ENCODE measurements at places on chromosomes 7 and 10. TPM values are rescaled to one million over a fixed set of nuclear protein-coding genes. Genes with fewer than 3 reads are reported as not detected.

- no peaks in the 10 kb centered on the region for H3K27me3 ChIP-seq
- no peak for DNase-seq
- no peak overlapping the region for H3K27ac ChIP-seq
- no peak overlapping the region for H3K4me3 ChIP-seq
- no peaks in the 10 kb centered on the region for H3K36me3 ChIP-seq
Measured at GRCh38 chr10:35432781-35433338, 96.6 kb downstream of the CCNY start.

DNA sequence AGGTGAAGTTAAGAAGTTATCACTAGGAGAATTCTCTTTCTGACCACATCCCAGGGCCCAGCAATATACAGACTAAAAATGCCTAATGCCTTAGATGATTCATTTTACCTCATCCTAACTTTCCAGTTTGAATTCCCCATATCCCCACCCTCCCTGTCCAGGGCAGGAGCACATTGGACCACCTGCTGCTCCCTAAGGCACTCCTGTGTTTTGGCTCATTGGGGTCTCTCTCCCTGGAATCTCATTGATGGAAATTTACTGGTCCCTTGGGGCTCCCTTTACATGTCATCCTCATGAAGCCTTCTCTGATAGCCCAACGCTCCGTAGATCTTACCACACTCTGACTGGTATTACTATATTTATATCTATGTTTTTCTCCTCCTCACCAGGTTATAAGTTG lies 2.7 kb downstream of the IL2RA start:
- no peaks in the 10 kb centered on the region for H3K27me3 ChIP-seq
- no peak for DNase-seq
- peaks cover under 1% of the 10 kb centered on the region for H3K4me1 ChIP-seq
- no peaks in the 10 kb centered on the region for H3K36me3 ChIP-seq

DNA sequence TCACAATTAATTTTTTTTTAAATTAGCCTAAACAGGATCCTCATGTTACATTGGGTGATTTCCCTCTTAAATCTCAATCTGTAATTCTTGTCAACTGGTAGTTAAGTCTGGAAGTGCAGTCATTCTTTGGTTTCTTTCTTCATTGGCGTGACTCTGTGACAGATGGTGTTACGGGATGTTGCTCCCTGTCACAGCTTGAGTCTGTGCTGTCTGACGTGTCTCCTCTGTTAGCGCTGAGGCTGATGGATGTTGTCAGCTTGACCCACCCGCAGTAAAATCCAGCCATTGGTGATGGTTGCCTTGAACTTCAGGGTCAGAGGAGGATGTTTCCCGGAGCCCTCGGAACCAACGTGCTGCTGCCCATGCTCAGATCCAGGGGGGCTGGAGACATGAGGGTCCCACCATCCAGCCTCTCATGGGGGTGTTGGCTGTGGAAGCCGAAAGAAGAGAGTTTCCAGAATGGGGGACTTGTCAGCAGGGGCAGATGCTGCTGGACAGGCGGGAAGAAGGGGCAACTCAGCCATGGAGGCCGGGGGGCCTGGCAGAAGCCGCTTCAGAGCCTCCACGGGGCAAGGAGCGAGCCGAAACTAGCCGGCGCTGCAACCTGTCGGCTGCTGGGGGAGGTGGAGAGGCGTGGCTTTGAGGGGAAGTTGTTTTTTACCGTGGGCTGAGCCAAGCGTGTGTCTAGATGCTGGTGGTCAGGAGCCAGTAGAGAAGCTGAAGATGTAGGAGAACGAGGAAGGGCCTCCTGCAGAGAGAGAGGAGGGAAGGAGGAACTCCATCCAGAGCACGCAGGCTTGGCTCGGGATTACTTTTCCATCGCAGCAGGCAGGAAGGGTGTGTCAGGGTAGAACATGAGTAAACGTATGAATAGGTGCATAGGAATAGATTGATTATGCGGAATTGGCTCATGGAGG lies 3.5 kb downstream of the SUN1 start:
- no peak overlapping the region for H3K4me3 ChIP-seq
- peaks cover 8% of the 10 kb centered on the region for H3K36me3 ChIP-seq
- H3K4me1 ChIP-seq, result peaks cover 39% of the 10 kb centered on the region
- peak overlapping the region; percentile 24 for H3K27ac ChIP-seq

- no peaks in the 10 kb centered on the region for H3K4me1 ChIP-seq
- no peak for DNase-seq
- no peaks in the 10 kb centered on the region for H3K27me3 ChIP-seq
- H3K27ac ChIP-seq, result no peak overlapping the region
- no peaks in the 10 kb centered on the region for H3K36me3 ChIP-seq
Measured at GRCh38 chr7:52540041-52540440, 495.4 kb upstream of the POM121L12 start.

DNA sequence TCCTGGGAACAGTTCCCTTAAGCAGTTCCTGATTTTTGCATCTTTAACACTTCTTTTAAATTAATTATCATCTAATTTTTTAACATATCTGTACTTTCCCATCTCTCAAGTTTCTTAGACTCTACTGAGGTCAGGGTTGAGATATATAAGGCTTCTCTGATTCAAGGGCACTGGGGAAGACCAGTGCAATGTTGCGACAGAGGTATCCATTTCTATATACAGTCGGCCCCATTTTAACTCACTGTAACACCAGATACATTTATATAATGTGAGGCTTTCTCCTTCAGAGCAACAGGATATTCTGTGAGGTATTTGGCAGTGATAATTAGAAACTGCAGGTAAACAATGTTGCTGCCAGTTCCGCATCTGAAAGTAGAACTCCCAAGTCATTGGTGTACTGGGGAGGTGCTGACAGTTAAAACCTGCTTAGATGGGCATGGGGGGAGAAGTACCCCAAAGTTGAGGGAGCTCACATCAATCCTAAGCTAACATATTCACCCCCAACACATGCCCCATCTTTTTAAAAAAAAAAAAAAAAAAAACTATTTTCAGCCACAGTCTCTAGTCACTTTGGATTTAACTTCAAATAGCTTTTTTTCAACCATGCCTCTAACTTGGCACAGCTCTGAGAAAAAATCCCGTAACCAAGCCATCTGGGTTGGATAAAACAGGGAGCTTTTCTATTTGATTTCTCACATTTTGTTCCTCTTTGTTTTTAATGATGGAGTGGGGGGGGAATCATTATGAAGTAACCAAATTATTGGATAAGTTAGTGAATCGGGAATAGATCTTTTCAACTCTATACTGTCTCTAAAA lies 62.9 kb downstream of the REEP3 start:
- no peak overlapping the region for H3K27ac ChIP-seq
- no peaks in the 10 kb centered on the region for H3K27me3 ChIP-seq
- no peak overlapping the region for H3K4me3 ChIP-seq
- peaks cover 10% of the 10 kb centered on the region for H3K4me1 ChIP-seq

DNA sequence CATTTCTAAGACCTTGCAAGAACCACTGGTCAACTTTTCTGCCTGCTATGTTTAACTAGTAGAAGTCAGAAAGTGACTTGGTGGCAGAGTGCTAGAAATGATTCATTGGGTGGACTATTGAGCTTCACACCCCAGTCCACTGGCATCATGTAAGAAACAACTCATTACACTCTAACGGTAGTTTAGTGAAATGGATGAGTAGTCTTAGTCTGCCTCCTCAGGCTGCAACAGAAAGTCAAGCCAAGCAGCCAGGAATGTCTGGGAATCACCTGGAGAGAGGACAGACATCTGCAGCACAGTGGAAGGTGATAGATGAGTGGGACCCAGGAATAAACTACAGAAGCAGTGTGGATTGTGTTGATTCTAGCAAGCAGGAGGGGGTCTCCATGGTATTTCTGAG lies 125.4 kb downstream of the AUTS2 start:
- no peak overlapping the region for H3K27ac ChIP-seq
- no peaks in the 10 kb centered on the region for H3K4me1 ChIP-seq
- no peak for DNase-seq
- H3K4me3 ChIP-seq, result no peak overlapping the region

- no peak overlapping the region for H3K27ac ChIP-seq
- H3K4me3 ChIP-seq, result no peak overlapping the region
- no peaks in the 10 kb centered on the region for H3K36me3 ChIP-seq
- H3K4me1 ChIP-seq, result peaks cover 8% of the 10 kb centered on the region
- no peak for DNase-seq
Measured at GRCh38 chr7:116569737-116570136, 44.9 kb downstream of the CAV1 start.

- DNase-seq, result no peak
- H3K4me1 ChIP-seq, result no peaks in the 10 kb centered on the region
- H3K4me3 ChIP-seq, result no peak overlapping the region
- H3K27ac ChIP-seq, result no peak overlapping the region
- H3K36me3 ChIP-seq, result peaks cover 8% of the 10 kb centered on the region
Measured at GRCh38 chr7:131454498-131454897, 101.9 kb downstream of the PODXL start.

DNA sequence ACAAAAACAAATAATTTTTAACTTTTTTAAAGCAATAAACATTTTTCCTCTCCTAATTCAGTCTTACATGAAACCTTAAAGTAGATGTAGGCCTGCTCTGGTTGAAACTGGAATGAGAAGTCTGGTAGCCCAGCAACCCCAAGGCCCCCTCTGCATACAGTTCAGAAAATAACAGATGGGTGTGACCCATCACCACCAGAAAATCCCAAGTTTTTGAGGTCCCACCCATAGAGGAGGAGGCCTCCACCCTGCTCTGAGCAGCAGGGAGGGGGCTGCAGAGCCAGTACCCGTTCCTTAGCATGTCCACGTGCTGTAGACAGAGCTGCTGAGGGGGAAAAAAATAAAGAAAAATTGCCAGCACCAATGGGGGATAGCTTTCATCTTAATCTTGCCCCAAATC lies 122.7 kb downstream of the WNT2 start:
- H3K4me3 ChIP-seq, result no peak overlapping the region
- H3K27ac ChIP-seq, result no peak overlapping the region
- no peaks in the 10 kb centered on the region for H3K27me3 ChIP-seq
- DNase-seq, result no peak
- H3K36me3 ChIP-seq, result no peaks in the 10 kb centered on the region

- no peak for DNase-seq
- H3K4me1 ChIP-seq, result no peaks in the 10 kb centered on the region
- H3K27ac ChIP-seq, result no peak overlapping the region
- no peaks in the 10 kb centered on the region for H3K27me3 ChIP-seq
- H3K4me3 ChIP-seq, result no peak overlapping the region
Measured at GRCh38 chr10:91901784-91902677, 7.3 kb downstream of the FGFBP3 start.

DNA sequence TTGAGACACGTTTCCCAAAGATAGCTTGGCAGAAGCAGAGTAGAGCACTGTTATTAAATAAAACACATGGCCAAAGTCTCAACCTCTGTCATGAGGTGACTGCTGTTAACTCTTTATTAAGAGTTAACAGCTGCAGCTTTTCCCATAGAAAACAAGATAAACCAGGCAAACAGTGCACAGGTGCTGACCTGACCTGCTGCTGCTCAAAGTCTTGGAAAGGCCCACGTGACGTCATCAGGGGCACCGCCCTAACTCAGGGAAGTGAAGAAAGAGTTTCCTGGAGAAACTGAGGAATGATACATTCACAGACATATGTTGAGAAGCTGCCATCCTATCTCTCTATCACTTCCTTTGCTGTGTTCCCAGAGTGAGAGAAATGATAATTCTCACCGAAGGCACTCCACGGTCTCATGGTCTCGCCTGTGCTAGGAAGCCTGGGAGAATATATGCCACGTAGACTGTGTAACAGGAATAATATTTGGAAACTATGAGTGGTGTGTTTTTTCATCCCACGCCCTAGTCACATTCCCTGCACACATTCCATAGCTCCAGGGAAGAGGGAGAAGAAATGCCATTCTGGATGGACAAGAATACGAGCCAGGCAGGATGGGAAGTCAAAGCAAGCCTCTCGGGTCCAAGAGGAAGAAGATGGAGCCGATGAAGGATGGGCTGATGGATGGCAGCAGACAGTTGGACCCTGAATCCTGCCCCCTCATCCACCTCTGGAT lies 146.2 kb upstream of the NFE2L3 start:
- H3K4me1 ChIP-seq, result no peaks in the 10 kb centered on the region
- DNase-seq, result no peak
- peaks cover 10% of the 10 kb centered on the region for H3K27me3 ChIP-seq

- DNase-seq, result no peak
- H3K36me3 ChIP-seq, result no peaks in the 10 kb centered on the region
- peaks cover 89% of the 10 kb centered on the region for H3K27me3 ChIP-seq
Measured at GRCh38 chr7:101299511-101300464, 21.8 kb downstream of the IFT22 start.

DNA sequence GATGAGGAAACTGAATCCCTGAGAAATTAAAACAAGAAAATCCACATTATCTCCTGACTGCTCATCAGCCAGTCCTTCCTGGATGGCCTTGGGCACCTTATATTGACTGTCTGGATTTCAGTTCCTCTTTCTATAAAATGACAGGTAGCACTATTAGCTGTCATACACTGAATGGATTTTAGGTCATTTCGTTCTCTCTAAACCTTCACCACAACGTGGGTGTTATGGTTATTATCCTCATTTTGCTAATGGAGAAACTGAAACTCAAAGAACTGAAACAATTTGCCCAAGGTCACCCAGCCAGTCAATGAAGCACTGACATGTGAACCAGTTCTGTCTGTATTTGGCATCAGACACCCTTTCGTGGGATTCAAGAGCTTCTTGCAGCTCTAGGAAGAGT lies 193.8 kb downstream of the CYP26A1 start:
- no peaks in the 10 kb centered on the region for H3K27me3 ChIP-seq
- no peaks in the 10 kb centered on the region for H3K36me3 ChIP-seq
- DNase-seq, result no peak
- no peak overlapping the region for H3K4me3 ChIP-seq
- no peak overlapping the region for H3K27ac ChIP-seq

DNA sequence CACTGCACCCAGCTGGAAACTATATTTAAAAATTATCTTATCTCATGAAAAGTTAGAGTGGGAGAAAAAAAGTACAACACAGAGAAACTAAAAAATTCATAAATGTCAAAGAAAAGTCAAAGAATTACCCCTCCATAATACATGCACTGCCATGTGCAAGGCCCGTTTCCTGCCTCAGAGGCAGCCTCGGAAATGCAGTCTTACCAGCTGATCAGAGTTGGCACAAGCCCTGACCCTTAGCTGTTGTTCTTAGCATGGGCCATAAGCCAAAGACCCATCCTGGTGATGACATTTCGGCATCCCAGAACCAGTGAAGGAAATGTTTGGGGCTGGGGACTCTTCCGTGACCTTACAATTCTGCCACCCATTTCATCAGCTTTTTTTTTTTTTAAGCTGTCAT lies 21.6 kb downstream of the RBM48 start:
- H3K4me1 ChIP-seq, result no peaks in the 10 kb centered on the region
- DNase-seq, result no peak
- no peak overlapping the region for H3K27ac ChIP-seq
- no peaks in the 10 kb centered on the region for H3K27me3 ChIP-seq
- H3K36me3 ChIP-seq, result no peaks in the 10 kb centered on the region

DNA sequence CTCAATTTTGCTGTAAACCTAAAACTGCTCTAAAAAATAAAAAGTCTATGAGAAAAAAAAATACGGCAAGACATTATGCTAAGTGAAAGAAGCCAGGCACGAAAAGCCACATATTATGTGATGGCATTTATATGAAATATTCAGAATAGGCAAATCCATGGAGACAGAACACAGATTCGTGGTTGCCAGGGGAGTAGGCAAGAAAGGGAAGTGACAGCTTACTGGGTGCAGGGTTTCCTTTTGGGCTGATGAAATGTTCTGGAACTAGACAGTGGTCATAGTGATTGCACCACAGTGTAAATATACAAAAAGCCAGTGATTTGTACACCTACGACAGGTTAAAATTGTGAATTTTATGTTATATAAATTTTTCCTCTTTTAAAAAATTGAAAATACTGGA lies 41.3 kb upstream of the GLI3 start:
- no peaks in the 10 kb centered on the region for H3K36me3 ChIP-seq
- no peaks in the 10 kb centered on the region for H3K4me1 ChIP-seq
- H3K4me3 ChIP-seq, result no peak overlapping the region
- H3K27ac ChIP-seq, result no peak overlapping the region
- no peaks in the 10 kb centered on the region for H3K27me3 ChIP-seq
- DNase-seq, result no peak

Gene PRR15
- total RNA-seq, result 2.1 TPM

Gene ADAM8
- 20.3 TPM for total RNA-seq

Gene VAX1
- not detected for total RNA-seq

Gene BMPER
- total RNA-seq, result 10.0 TPM

Gene NSUN6
- total RNA-seq, result 10.9 TPM

Gene EEPD1
- 9.9 TPM for total RNA-seq

Gene CRPPA
- total RNA-seq, result 2.9 TPM

Data from upper lobe of right lung (tissue), 1 donor.